ENCODE measurements at places on chromosomes 16 and 17.

GRCh38 chr17:56257075-56257474, 103.8 kb downstream of the ANKFN1 start:
- DNase-seq, result no peak

DNA sequence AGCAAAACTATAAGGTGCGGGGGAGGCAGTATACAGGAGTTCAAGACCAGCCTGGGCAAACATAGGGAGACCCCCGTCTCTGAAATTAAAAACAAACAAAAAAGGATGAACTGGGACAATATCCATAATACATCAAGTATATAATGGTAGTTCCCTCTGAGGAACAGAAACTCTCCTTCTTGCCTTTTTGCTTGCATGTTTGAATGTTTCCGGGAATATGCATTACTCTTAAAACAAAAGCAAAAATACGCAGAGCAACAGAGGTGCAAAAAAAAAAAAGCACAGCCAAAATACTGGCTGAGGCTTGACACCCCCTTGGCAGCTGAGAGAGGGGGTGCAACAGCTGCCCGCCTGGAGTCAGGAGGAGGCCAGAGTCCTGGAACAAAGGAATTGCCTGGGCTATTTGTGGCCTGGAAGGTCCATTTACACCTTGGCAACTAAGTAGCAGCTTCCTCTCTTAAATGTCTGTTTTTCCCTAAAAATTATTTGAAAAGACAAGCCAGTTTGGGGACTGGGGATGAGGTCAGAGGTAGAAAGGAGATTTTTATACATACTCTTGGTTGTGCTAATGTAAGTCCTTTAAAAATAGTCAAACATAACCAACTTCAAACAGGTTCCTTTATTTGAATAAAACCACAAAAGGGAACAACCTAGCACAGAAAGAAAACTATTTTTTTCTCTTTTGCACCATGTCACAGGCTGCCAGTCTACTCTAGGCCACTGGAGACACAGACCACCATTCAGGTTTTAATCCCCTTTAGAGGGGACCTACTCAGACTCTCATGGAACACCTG, 19.5 kb downstream of the USP7 start:
- DNase-seq, result no peak

DNA sequence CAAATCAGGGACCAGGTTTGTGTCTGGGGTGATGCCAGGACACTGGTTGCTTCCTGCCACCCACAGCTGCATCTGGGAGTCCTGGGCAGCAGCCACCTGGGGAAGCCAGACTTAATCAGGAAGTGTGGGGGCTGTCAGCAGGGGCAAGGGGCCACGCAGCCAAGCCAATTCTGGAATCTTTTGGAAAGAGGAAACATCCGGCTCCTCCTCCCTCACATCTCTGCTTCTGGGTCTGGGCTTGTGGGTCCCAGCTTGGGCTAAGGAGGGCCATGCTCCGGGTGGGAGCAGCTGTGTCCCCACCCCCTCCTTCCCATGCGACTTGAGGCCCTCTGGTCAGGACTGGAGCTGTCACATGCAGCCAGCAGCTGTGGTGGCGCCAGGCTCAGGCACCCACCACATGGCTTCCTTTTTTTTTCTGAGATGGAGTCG, 37.0 kb upstream of the CCDC182 start:
- no peak for DNase-seq

DNA sequence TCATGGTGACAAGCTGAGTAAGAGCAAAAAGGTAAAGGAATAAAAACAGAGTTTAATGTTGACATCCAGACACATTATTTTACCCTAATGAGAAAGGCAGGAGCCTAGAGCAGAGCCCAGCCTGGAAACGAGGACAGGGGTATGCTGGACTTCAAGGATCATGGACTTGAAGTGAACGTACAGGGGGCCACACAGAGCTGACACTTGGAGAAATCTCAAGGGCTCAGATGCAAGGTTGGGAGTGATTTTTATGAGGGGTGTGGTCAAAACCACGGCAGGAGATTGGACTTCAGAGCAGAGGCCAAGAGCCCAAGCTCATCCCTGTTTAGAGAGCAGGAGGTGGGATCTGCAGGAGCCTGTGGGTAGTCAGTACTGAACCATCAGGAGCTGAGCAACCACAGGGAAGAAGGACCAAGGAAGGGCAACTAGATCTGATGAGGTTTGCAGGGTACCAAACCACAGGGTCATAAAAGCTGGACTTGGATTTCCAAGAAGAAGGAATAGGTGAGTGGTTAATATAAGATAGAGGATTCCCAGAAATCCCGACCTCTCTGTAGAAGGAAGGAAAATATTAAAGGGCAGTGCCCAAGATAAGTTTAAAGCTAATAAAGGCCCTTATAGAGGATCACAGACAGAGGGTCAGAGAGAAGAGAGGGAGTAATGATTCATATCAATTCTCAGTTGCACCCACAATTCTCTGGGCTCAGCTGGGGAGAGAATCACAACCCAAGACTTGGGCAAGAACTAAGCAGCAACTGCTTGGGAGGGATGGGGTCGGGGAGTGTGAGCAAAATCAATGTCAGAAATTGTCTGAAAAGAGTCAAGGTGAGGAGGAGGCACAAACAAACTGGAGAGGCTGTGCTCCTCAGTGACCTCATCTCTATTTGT, 331.7 kb downstream of the SOX9 start:
- no peak for DNase-seq

DNA sequence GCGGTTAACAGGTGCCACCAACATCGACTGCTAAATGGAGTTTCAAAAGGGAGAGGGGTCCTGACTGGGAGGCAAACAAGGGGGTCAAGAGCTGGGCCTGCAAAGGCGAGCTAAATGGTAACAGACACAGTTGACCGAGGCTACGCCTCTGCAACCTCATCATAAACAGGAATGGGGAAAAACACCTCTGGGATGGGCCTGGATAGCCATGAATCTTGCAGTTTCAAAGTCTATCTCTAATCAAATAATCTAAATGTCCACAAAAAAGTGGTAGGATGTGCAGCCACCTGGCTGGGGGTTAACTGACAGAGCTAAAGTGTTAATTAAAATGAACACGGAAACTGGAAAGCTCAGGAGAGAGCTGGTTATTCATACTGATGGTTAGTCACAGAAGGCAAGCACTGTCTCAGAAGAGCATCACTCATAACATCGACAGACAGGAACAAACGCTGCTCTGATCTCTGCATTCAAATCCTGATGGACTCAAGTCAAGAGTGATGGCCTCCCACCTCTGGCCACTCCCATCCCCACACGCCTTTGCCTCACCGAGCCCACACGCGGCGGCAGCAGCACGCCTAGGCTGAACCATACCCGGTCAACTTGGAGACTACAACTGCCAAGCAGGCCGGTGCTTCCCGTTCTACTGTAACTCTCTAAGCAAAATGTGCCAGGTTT, 56.3 kb downstream of the CREBBP start:
- DNase-seq, result no peak

DNA sequence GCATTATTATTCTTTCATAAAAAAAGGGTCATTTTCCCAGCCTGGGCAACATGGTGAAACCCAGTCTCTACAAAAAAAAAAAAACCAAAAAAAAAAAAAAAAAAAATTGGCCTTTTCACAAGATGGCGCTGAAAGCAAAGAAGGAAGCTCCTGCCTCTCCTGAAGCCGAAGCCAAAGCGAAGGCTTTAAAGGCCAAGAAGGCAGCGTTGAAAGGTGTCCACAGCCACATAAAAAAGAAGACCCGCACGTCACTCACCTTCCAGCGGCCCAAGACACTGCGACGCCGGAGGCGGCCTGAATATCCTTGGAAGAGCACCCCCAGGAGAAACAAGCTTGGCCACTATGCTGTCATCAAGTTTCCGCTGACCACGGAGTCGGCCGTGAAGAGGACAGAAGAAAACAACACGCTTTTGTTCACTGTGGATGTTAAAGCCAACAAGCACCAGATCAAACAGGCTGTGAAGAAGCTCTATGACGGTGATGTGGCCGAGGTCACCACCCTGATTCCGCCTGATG, 4.9 kb upstream of the PGAP6 start:
- no peak for DNase-seq

- DNase-seq, result peak; percentile 7
Measured at GRCh38 chr16:72400257-72401083, 228.5 kb upstream of the PMFBP1 start.

- DNase-seq, result no peak
Measured at GRCh38 chr16:80620736-80621605, 80.2 kb downstream of the DYNLRB2 start.

DNA sequence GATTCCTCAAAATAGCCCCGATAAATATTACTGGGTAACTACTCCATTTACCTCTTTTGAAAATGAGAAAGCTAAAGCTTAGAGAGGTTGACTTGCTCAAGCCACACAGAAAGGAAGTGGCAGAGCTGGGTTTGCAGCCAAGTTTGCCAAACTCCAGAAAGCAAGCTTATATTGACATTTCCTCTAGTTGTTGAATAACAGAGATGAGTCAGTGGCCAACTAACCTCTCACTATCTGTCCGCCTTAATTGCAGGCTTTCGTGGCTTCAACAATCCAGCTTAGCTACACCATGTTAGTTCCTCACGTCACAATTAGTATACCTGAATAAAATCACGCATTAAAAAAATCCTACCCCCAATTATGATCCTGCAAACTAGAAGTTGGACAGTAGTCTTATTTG, 151.7 kb downstream of the CNTNAP4 start:
- DNase-seq, result no peak

DNA sequence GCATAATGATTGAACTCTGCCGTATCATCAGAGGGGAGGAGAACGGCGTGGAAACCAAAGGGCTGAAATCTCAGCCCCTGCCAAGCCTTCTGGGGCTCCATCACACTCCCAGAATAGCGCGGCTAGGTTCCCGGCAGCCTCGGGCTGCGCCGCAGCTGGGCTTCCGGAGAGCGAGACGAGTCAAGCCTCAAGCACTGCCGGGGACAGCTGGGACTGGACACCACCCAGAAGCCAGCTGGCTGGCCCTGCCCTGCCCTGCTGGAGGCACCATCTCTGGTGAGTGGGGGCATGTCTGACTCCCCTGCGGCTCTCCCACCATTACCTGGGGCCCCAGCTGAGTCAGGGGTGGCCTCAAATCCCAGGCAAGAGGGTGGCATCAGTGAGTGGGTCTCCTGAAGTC, 7.2 kb upstream of the GPRC5C start:
- DNase-seq, result no peak

GRCh38 chr16:59697761-59698160, 963.6 kb upstream of the GOT2 start:
- no peak for DNase-seq

- no peak for DNase-seq
Measured at GRCh38 chr17:81741594-81742452, 29.7 kb downstream of the SLC25A10 start.

DNA sequence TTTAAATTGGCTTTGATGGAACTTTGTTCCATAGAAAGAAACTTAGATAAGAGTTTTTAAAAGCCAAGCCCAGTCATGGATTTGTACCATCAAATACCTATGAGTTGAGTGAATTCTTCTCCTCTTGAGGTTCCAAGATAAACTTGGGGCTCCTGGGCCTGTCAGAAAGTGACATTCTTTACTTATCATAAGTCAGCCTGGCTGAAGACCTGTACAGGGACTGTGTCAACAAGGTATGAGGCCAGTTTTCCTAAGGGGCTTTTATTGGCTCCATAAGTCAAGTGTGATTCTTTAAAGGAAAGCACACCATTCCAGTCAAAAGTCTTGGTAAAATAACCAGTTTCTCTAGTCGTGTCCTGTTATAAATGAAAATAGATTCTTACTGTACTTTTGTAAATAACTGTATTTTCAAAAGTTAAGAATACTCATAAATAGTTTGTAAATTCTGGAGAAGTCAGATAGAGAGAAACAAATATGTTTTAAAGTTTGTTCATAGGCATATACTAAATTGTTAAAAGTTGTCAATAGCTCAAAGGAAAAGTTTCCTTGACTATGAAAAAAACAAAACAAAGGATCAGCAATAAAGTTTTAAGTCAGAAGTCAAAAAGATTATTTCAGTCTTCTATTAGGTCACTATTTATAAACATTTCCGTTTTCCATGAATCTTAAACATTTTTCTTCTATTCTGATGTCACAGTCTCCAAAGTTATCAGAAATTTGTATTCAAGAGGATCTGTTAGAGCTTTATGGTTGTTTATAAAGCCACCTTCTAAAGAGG, 22.5 kb upstream of the MYO1D start:
- DNase-seq, result no peak

- DNase-seq, result peak; percentile 75
Measured at GRCh38 chr17:3710951-3711383, 12.7 kb upstream of the HASPIN start.

DNA sequence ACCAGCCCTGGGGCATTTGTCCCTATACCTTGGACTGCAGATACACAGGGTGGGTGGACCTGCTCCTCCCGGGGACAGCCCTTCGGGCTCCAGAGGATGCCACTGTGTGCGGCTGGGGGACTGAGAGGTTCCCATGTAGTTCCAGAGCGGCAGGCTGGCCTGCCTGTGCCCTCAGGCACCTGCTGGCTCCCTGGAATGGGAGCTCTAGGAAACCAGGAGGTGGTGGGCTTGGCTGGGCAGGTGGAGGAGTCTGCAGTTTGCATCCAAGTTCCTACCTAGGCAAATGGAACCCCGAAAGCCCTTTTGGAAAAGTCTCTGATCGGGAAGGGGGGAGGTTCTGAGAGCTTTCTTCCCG, 982 bp downstream of the DBNDD1 start:
- DNase-seq, result no peak

DNA sequence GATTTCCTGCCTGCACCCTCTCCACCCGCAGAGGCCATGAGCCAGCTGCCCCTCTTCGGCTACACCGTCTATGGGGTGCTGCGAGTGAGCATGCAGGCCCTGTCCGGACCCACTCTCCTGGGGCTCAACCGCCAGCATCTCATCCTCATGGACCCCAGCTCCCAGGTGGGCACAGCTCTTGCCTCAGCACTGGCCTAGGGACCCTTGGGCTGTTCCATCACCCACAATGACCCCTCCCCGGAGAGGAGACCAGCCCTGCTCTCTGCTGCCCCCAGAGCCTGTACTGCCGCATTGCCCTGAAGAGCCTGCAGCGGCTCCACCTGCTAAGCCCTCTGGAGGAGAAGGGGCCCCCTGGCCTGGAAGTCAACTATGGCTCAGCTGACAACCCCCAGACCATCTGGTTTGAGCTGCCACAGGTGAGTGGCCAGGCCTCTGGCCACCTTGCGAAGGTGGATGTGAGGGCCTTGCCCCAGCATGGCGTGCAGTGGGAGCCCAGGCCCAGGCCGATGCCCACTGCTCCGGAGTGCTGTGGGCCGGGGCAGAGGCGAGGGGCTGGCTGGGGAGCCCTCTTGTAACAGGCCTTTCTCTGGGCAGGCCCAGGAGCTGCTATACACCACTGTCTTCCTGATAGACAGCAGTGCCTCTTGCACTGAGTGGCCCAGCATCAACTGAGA, 7.3 kb upstream of the SMIM5 start:
- DNase-seq, result peak; percentile 36

GRCh38 chr16:81410643-81411293, 33.8 kb upstream of the CMIP start:
- DNase-seq, result no peak

- DNase-seq, result peak; percentile 81
Measured at GRCh38 chr16:28210979-28211588, 681 bp downstream of the XPO6 start.
